ENCODE measurements at places on chromosomes 1 and 21. TPM values are rescaled to one million over a fixed set of nuclear protein-coding genes. Genes with fewer than 3 reads are reported as not detected.

DNA sequence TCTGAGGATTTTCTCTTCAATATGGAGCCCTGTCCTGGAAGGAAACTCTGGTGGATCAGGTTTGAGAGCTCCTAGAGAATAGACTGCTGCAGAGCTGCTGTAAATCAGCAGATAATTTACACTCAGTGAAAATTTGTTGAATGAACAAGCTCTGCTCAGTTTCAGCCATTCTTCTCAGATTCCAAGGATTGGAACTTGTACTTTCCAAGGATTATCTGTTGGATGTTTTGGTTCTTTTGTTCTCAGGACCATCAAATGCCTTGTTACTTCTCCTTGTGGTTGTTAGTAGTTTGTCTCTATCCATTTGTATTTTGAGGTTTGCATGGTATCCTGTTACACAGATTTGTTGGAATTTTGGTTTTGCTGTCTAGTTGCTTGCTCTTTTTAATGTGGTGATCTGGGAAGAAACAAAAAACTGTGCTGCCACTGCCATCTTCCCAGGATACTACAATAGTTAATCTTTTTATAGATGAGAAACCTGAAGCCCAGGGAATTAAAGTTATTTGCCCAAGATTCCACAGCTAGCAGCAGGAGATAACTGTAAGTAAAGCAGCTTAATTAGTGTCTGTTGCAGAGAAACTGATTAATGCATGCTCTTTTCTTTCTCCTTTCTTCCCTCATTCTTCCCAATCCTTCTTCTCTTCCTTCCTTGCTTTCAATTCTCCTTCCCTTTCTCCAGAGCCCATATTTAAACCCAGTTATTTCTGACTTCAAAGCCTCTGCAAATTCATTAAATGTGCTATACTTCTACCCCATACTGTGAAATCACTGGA is 21.7 kb upstream of the KIFAP3 start:
- DNase-seq = no peak

The CLCA2 gene
- total RNA-seq = not detected

DNA sequence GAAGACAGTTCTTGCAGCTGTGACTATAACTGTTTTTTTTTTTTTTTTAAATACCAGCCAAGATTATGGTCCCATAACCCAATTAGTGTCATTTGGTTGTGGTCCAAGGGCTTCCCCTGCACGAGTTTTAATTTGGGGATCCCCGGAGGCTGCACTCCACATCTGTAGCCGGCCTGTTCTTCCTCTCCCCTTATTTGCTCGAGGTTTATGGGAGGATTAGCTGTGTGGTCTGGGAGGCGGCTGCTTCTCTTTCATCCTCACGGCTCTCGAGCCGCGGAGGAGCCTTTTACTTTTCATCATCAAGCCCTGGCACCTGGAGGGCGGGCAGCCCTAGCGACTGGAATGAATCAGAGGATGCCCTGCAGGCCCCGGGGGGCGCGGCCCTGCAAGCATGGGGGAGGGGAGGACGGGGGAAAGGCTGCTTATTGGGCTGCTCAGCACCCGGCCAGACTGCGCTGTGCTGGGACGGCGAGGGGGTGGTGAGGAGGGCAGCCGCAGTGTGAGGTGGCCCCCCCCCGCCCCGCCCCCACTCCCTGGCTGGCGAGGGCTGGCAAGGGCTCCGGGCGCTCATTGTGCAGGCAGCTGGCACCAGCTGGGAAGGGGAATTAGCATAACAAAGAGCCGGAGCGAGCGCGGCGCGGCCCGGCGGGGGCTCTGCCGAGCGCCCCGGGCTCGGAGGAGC is 18.5 kb downstream of the SERTAD4 start:
- peak; percentile 45 for DNase-seq

The MAN1C1 gene
- total RNA-seq = 3.1 TPM

DNA sequence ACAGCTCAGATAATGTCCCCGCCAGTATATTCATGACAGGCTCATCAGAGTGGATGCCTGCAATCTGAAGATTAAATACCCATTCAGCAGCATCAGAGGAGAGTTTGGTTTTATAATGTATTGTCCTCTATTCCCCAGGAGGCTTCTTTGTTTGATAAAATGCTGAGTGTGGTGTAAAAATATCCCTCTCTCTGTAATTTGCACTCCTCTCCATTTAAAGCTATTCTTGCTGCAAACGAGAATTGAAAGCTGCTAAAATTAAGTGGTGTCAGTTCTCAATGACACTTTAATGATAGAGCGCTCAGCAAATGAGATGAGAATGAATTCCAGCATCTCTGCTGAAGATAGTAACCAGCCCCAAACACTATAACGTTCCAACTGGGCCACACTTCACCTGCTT is 205.7 kb upstream of the RRP15 start:
- no peak for DNase-seq

The ARMH1 gene
- not detected for total RNA-seq

The ZNF691 gene
- 17.0 TPM for total RNA-seq

DNA sequence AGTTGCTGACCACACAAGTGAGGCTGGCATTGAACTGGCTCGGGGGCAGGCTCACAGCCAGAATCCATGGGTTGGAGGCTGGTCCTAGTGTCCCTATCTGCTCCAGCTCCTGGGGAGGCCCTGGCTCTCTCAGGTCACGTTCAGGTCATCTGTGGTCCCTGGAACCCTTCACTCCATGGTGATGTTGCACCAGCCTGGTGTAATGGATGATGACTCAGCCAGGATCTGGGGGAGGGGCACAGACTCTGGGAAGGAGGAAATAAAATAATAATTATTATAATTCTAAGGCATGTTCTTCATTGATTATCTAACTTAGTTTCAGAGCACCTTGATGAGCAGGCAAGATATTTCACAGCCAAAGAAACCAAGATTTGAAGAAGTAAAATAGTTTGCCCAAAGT is 26.6 kb upstream of the FCRL4 start:
- DNase-seq = no peak

DNA sequence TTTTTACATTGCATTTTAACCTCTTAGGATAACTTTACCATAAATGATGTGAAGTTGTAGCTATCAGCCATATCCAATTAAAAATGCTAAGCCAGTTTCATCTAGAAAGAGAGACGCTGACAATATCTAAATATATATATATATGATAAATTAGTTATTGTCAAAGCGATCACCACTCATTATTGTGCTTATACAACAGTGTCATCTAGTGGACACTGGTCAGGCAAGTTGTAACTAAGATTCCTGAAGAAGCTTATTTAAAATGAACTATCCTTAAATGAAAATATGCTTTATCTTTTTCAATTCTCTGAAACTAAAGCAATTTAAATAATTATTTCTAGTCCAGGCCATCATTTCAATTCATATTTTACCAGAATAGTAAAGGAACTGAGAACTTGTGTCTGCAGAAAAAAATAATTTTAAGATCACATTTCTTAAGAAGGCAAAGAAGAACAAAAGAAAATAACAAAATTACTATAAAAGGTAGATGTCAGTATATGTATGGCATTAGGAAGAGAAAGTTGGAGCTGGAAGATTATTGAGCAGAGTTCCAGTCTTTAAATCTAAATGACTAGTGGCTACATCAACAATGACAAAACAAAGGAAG is 193.3 kb upstream of the SNX7 start:
- DNase-seq = peak; percentile 87

GRCh38 chr1:160558660-160559380 is 20.5 kb downstream of the CD84 start:
- DNase-seq = no peak

The SIM2 gene
- 0.05 TPM for total RNA-seq

DNA sequence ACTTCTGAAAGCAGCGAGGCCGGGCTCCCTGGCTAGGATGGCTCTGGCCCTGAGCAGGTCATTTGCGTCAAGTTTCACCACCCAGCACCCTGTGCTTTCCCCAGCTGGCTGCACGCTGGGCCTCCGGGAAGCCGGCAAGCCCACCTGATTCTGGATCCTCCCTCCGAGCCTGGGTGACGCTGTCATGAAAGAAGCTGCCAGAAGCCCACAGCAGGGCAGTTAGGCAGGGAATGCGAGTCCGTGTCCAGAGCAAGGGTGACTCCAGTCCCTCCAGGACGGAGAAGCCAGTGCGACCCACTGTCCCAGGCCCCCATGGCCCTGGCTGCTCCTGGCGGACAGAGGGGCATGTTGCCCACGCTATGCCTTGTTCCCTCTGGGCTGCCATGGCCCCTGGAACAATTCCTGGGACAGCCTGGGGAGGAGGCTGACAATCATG is 44.4 kb upstream of the PCBP3 start:
- no peak for DNase-seq

GRCh38 chr1:18109756-18110597 is 2.4 kb downstream of the IGSF21 start:
- no peak for DNase-seq

GRCh38 chr21:45906196-45906805 is 75.3 kb upstream of the COL6A1 start:
- no peak for DNase-seq

DNA sequence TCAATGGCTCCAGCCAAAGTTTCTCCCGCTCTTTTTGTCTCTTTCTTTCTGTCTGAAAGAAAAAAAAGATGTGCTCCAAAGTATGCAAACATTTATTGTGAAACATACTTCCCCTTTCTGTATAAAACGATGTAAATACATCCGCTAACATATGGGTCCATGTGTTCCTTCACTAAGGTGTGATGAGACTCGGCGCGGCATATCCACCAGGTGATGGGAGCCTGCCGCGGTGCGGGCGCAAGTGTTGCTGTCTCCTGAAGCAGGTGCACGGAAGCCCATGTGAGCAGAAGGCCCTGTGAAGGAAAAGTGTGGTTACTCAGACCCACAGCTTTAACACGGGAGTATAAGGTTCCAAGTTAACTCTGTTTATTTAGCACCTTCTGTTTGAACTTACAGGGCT is 466.6 kb upstream of the C1orf87 start:
- DNase-seq = no peak

The ORC1 gene
- 11.2 TPM for total RNA-seq

DNA sequence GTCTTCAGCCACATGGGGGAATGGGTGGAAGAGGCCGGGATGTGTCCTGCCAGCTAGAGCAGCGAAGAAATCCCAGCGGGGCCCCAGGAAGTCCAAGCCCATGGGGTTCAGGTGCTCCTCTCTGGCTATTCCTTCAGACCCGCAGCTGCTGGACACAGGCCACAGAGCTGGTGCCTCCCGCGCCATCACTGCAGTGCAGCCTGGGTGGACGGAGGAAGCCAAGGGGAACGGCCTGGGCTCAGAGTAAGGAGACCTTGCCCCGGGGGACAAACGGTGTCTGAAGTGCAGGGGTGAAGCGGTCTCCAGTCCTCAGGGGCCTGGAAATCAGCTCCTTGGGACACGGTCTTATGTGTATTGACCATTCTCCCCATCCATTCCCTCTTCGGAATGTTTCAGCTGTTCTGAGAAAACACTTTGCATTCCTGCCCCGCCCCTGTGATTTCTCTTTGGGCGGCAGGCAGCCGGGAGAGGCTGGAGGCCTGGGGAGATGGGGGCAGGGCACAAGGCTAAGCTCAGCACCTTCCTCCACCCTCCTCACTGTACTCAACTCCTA is 18.4 kb downstream of the MTHFR start:
- DNase-seq = no peak

The HSPA6 gene
- total RNA-seq = 0.17 TPM

DNA sequence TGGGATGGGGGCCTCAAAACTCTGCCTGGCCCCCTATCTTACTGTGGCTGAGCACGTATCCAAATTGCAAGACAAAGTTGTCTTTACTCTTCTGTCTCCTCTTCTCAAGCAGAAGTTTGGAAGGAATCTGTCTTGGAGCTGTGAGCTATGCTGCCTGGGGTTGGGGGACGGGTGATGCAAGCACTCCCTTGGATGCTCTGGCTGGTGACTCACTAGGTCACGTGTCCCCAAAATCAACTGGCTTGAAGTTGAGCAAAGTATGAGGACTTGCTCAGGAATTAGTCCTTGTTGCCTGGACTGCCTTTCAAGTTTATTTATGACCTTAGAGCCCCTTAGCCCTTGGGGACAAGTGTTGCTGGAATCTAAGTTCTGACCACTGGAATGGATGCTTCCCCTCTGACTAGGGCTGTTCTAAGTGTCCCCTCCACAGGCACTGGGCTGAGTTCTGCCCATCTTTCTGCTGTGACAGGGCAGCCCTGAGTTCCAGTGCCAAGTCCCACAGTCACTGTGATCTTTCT is 269.5 kb downstream of the HHAT start:
- DNase-seq = no peak

GRCh38 chr1:15475752-15476314 is at the start of gene CELA2B:
CELA2B (plus strand) TSS chr1:15476104; CDS start chr1:15476126, 22 bp downstream.
- no peak for DNase-seq

- DNase-seq = no peak
Observed at GRCh38 chr1:63621075-63621474, 27.9 kb downstream of the PGM1 start.

DNA sequence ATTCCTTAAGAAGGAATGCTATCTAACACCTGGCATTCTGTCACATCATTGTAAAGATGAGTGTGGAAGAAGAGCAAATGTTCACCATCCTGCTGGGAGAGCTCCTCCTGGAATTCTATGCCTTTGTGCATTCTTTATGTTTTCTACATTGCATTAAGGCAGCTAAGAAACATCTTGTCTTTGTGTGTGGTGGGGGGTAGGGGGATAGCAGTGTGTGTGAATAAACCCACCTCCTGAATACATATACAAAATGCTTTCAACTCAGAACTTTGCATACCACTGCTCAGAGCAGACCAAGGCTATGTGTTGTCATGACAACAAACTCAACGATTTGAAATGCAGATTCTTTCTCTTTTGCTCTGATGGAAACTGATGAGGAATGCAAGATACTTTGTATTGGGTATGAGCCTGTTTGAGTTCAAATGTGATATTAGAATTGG is 193.6 kb upstream of the KAZN start:
- DNase-seq = no peak

The SPTA1 gene
- total RNA-seq = 3.1 TPM

The TDRD10 gene
- total RNA-seq = 6.0 TPM

GRCh38 chr1:147185432-147185831 is 13.2 kb upstream of the PRKAB2 start:
- DNase-seq = no peak

DNA sequence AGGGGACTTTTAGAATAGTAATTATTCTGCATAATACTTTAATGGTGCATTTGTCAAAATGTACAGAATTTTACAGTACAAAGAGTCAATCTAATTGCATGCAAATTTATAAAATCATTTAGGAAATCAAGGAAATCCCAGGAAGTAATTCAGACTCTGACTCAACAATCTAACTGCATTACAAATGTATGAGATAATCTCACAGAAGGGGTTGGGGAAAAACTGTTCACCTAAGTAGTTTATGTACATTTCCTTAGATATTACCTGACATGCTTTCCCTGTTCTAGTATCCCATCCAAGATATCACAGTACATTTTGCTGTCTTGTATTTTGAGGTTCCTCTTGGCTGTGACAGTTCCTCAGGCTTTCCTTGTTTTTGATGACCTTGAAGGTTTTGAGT is 4.7 kb downstream of the CRB1 start:
- DNase-seq = no peak

DNA sequence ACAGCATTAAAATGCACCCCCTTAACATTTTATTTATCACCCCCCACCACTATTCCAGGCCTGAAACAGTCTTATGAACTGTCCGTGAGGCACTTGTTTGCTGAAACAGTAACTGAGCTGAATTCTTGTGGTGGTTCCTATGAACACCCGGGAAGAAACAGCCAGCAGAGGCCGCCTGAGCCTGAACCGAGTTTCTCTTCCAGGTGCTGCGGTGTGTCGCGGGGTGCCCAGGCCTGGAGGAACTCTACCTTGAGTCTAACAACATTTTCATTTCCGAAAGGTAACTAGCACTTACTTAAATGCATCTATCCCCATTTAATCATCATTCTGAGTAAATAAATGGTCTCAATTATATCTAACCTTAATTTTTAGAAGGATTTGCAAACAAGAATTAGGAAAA is 66.8 kb downstream of the TBCE start:
- DNase-seq = no peak

GRCh38 chr1:100615686-100616085 is 77.7 kb downstream of the GPR88 start:
- DNase-seq = no peak

The CA6 gene
- total RNA-seq = not detected

Measured in dermis blood vessel endothelial cell (primary cell).